Smooth muscle cell of trachea (primary cell): ENCODE measurements at places on chromosomes 7 and 10. TPM values are rescaled to one million over a fixed set of nuclear protein-coding genes. Genes with fewer than 3 reads are reported as not detected.

Gene PLXDC2
- total RNA-seq, result 1.7 and 2.8 TPM in 2 replicates

Gene SPDYE6
- total RNA-seq, result 0.15 and 0.17 TPM in 2 replicates

Gene LOXL4
- 14.1 and 78.2 TPM in 2 replicates for total RNA-seq

Gene TRA2A
- total RNA-seq, result 17.2 and 37.1 TPM in 2 replicates

Gene ZCCHC24
- 48.3 and 80.6 TPM in 2 replicates for total RNA-seq

Gene GNAT3
- not detected in 2 replicates for total RNA-seq

Gene GPR146
- 1.2 and 5.0 TPM in 2 replicates for total RNA-seq

Gene ITPRID1
- not detected in 2 replicates for total RNA-seq

Gene AKR1C8
- total RNA-seq, result not detected in 2 replicates

Gene BLNK
- total RNA-seq, result 0.17 TPM in 1 of 2 replicates, not detected in the other

Gene VOPP1
- 83.3 and 135 TPM in 2 replicates for total RNA-seq

Gene GIMAP5
- total RNA-seq, result not detected in 2 replicates

Gene PAPSS2
- total RNA-seq, result 114 and 149 TPM in 2 replicates

Gene CARD11
- not detected in 2 replicates for total RNA-seq

Gene SPDYE18
- not detected in 2 replicates for total RNA-seq

Gene RHOBTB1
- total RNA-seq, result 15.3 and 16.0 TPM in 2 replicates

Gene PMS2
- total RNA-seq, result 19.1 and 20.7 TPM in 2 replicates

Gene GIMAP7
- total RNA-seq, result 0.15 TPM in 1 of 2 replicates, not detected in the other

Gene C10orf62
- 0.15 TPM in 1 of 2 replicates, not detected in the other for total RNA-seq

Gene SLC16A12
- under 0.01 and 0.17 TPM in 2 replicates for total RNA-seq

Gene TAS2R5
- total RNA-seq, result 0.73 and 1.7 TPM in 2 replicates

Gene CADPS2
- 25.3 and 29.1 TPM in 2 replicates for total RNA-seq

Gene OR6V1
- total RNA-seq, result not detected in 2 replicates

Gene GOLGA7B
- not detected in 2 replicates for total RNA-seq

Gene DDIT4
- 267 and 437 TPM in 2 replicates for total RNA-seq

Gene PWWP2B
- total RNA-seq, result 8.6 and 22.2 TPM in 2 replicates
